SJSA1 (cell line): ENCODE measurements at places on chromosomes 4 and X. TPM values are rescaled to one million over a fixed set of nuclear protein-coding genes. Genes with fewer than 3 reads are reported as not detected.
A peak's percentile ranks its signal among the peaks of the same experiment; 100 is the strongest.

Gene UCP1
- total RNA-seq = not detected in 2 replicates

Gene SCML1
- 20.7 and 30.5 TPM in 2 replicates for total RNA-seq

Gene NDNF
- not detected in 2 replicates for total RNA-seq

Gene RTL9
- 0.11 TPM in 1 of 2 replicates, not detected in the other for total RNA-seq

Gene MUC7
- not detected in 2 replicates for total RNA-seq

Gene ZAR1
- not detected in 2 replicates for total RNA-seq

- no peaks in the 10 kb centered on the region for H3K27me3 ChIP-seq
- H3K4me3 ChIP-seq = no peak overlapping the region
- peak; percentile 94 for DNase-seq
Measured at GRCh38 chr4:186693159-186693815, 30.4 kb downstream of the FAT1 start.
